ENCODE measurements at places on chromosomes 12 and 14.
A peak's percentile ranks its signal among the peaks of the same experiment; 100 is the strongest.

GRCh38 chr12:7859552-7859951, 13.2 kb downstream of the SLC2A14 start:
- no peak for DNase-seq

DNA sequence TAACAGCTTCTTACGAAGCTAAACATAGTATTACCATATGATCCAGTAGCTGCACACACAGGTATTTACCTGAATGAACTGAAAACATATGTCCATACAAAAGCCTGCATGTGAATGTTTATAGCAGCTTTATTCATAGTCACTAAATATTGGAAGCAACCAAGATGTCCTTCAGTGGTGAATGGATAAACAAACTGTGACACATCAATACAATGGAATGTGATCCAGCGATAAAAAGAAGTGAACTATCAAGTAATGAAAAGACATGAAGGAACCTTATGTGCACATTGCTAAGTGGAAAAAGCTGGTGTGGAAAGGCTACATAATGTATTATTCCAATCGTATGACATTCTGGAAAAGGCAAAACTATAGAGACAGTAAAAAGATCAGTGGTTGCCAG, 38.1 kb upstream of the JDP2 start:
- no peak for DNase-seq

DNA sequence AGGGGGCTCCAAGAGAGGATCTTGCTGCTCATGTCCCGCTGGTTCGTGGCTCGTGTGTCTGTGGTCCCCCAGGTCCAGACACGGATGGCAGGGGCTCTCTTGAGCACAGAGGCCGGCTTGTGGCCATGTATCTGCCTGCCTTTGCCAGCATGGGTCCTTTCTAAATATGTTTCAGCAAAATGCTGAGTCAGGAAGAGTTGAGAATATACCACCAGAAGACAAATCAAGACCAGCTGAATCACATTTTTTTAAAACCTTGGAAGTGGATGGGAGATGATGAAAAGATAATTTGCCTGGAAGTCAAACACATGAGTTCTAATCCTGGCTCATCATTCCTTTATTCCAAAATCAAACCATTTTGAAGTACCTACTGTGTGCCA, 58.0 kb downstream of the NUAK1 start:
- no peak for DNase-seq

DNA sequence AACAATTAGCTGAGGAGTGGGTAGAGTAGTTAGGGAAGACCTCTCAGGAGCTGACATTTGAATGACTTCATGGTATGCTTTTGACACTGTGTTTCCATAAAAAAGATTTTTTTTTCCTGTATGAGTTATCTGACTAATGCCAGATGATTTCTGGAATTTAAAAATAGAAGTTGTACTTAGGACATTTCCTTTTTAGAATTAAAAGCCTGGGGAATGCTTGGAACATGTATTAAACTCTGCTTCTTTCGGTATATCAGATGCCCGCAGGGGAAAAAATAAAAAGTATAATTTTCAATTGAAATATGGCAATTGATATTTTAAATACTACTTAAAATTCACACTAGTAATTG, 41.1 kb downstream of the BRMS1L start:
- DNase-seq = no peak

- no peak for DNase-seq
Observed at GRCh38 chr12:30692470-30692869, 3.2 kb downstream of the IPO8 start.

- DNase-seq = no peak
Observed at GRCh38 chr12:105110851-105111250, 3.3 kb downstream of the WASHC4 start.

- DNase-seq = no peak
Observed at GRCh38 chr12:11822081-11822834, 172.8 kb downstream of the ETV6 start.

DNA sequence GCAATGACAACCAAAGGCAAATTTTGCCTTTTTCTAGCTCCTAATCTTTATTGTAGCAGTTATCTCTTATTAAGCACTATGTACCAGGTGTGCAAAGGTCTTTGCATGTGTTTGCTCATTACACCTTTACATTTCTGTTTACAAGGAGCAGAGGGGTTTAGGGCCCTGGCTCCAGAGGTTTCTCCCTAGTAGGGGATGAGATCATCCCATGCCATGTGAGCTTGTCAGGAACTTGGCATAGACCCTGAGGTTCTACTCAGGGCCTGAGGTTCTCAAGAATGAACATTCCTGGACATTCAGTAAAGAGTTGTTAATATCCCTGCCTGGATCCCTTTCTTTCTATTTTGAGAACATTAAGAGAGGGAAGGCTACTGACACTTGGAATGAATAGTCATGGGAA, 292.0 kb downstream of the RPAP3 start:
- DNase-seq = no peak

DNA sequence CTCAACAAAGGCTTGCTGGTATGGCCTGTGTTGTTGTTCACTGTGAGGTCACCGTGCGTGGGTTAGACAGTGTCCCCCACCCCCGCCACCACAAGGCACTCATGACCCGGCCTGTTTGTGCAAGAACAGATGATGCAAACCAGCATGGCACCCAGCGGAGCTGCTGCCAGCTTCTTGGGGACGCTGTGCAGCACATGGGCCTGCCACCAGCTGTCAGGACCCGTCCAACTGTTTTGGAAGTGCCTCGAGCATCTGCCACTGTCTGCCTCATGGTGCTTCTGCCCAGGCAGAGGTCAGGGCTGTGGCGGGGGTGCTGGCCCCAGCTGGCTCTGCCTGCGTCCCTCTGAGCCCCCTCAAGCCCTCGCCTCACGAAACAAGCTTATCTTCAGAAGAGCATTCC, 1.5 kb downstream of the ASB2 start:
- no peak for DNase-seq

GRCh38 chr14:36661506-36662257, at the start of gene PAX9:
TSS of gene PAX9 (plus strand) at chr14:36661860. CDS start at chr14:36662090, 230 bp downstream.
- peak; percentile 88 for DNase-seq

DNA sequence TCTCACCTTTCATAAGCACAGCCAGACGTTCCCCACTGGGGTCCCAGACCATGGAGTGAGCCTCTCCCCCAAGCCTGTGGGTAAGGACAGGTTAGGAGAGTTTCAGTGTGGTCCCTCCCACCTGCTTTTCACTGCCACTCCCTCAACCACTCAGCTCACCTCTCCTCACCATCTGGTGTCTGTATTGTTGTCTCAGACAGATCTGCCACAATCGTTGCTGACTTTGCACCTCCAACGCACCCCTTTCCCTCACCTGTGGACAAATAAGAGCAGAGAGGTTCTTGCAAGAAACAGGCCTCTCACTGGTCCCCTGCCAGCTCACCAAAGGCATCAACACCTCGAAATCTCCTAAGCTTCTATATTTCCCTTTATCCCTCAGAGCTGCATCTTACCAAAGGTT, 8.8 kb downstream of the MYG1 start:
- DNase-seq = no peak

- no peak for DNase-seq
Observed at GRCh38 chr12:51262758-51263177, 7.4 kb downstream of the SMAGP start.

- no peak for DNase-seq
Observed at GRCh38 chr14:89805501-89805900, 149.0 kb downstream of the EFCAB11 start.

DNA sequence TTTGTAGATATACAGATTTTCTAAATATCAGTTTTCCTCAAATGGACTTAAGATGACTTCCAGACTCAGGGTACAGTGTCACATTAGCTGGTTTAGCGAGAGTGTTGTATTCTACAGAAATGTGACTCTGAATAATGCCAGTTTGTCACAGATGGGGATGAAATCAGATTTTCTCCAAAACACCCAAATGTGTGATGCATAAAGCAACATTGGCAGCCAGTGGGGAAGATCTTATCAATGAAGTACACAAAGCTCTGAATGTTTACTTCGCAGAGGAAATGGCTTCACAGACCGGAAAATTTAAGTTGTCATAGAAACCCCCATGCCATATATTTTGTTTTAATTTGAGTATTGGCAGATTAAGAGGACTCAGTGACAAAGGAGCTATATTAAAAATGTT, 29.9 kb downstream of the ANO4 start:
- DNase-seq = no peak

DNA sequence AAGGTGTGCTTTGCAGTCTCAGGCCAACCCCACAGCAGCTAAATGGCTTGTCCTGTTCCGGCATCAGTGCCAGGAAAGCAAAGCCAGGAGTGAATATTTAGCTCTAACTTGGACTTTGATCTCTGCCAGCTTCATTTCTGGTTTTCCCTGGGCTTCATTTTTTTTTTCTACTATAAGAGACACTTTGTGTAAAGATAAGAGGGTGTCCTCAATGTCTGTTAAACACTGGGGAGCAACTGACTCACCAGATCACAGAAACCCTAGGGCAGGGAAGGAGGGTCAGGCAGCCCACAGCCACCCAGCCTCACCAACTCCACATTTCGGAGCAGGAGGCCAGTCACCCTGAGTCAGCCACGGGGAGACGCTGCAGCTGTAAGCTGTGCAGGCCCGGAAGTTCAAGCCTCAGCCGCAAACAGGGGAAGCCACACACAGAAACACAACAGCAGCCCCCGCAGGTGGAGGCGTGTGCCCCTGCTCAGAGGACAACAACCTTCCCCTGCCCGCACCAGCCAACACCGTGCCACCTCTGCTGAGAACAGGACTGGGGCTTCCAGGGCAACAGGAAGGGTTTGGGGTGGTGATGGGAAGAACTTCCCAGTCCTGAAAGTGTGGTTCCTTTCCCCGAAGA, 6.3 kb downstream of the TNFRSF1A start:
- DNase-seq = no peak

- no peak for DNase-seq
Observed at GRCh38 chr12:11653215-11653753, 3.8 kb downstream of the ETV6 start.
